ENCODE measurements at places on chromosomes 5 and 9. TPM values are rescaled to one million over a fixed set of nuclear protein-coding genes. Genes with fewer than 3 reads are reported as not detected.

GRCh38 chr5:154727361-154727760, 27.8 kb upstream of the LARP1 start:
- DNase-seq: no peak

DNA sequence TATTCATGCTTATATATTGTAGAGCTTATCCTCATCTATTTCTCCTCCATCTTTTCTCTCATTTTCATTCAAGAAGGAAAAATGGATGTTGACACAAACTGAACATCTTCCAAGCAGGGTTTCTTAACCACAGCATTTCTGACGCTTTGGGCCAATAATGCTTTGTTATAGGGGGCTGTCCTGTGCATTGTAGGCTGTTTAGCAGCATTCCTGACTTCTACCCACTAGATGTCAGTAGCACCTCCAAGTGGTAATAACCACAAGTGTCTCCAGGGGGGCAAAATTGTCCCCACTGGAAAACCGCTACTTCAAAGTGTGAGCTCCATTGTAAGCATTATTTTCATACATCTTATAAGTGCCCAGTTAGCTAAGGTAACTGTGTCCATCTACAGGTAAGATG, 2.6 kb upstream of the TXNDC8 start:
- DNase-seq: no peak

GRCh38 chr5:156893517-156893916, 43.4 kb downstream of the PPP1R2B start:
- no peak for DNase-seq

RNF20 gene
- 70.5 TPM for polyA plus RNA-seq

DNA sequence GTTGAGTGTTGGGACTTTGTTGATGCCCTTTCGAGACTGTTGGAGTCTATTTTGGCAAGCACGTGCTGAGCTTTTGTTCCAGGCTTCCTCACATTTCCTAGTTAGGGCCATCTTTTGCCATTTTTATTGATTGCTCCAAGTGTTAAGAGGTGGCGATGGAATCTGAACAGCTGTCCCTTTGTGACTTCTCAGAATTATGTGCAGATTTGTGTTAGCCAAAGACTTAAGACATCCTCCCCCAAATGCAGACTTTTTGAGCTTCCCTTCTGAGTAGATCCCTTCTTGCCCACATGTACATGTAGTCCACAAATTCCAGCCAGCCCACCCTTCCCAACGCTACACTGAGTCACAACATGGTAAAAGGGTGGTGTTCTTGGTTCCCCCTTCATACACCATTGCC, 59.2 kb downstream of the SPIN1 start:
- DNase-seq: no peak

DNA sequence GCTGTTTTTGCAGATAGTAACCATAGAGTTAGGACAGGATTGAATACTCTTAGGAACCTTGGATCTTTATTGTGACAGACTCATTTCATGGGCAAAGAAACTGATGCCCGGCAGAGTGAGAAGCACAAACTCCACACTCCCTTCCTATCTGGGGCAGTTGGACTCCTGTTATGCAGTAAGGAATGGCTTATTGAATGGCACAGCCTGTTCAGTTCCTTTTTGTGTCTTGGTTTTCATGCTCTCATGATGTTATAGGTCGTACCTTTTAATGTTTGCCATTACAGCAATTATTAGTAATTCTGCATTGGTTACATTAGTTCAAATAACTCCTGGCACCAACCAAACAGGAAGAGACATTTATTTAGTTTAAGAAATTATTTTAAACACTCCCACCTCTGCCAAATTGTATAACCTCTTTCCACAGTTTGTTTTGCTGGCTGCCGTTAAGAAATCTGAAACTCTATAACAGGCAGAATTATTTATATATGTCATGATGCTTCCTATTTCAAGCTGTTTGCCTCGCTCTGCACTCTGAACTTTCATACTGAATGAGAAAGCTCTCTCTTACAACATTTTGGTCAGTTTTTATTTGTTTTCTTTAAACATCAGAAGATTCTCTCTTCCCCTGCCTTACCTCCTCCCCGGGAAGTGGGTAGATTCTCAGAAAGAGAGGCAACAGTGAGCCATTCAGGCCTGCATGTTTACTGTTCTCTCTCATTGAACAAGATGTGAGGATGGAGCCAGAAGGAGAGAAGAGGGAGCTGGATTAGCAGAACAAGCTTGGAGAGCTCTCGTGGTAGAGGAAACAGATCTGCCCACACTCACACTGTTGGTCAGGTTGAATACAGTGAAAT, 144.4 kb downstream of the ARHGEF28 start:
- DNase-seq: no peak

TEX10 gene
- polyA plus RNA-seq: 45.8 TPM

DNA sequence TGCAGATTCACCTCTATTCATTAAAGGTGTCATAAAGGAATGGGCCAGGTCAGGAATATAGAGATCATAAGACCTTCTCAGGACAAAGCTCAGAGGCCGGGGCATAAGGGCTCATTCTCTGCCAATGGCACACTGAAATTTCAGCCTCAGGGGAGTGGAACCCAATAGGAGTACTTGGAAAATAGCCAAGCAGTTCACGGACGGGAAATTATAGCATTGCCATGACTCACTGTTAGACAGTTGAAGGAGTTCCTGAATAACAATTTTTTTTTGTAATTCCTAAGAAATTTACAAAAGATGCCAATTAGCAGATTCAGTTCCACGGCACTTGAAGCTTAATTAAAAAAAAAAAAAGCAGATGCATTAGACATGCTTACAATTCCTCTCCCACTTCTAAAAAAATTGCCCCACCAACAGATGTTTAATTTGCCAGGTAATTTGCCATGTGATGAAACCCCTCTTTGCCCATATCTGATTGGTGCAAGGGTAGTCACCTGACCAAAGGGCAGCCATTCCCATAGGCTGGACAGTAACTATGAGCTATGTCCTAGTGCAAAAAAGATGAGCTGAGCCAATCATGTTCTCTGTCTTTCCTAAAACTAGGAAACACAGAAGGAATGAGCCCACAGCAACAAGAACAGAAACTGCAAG, 58.6 kb downstream of the PTCD2 start:
- DNase-seq: peak; percentile 40

ADAMTS2 gene
- polyA plus RNA-seq: 10.6 TPM

DNA sequence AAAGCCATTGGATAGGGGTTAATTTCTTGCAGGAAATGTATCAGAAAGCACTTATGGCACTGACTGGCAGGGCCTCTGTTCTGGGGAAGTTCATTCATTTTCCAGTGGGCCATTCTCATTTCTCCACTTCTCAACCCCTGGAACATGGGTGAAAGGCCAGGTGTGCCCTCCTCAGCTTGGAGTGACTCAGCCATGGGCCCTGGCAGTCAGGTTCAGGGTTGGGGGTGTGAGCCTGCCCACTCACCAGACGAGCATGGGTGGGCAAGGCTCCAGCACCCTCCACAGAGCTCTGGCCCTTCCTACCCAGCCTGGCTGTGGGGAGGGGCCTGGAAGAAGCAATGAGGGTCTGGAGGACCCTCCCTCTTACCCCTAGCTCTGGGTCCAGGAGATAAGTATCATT, 174.4 kb downstream of the HSPA4 start:
- DNase-seq: no peak

PHYHD1 gene
- polyA plus RNA-seq: 58.7 TPM

- no peak for DNase-seq
Observed at GRCh38 chr9:130768265-130768664, 66.8 kb upstream of the ABL1 start.

LCN15 gene
- 0.06 TPM for polyA plus RNA-seq

EFNA5 gene
- 26.4 TPM for polyA plus RNA-seq

TMCO6 gene
- polyA plus RNA-seq: 16.5 TPM

DNA sequence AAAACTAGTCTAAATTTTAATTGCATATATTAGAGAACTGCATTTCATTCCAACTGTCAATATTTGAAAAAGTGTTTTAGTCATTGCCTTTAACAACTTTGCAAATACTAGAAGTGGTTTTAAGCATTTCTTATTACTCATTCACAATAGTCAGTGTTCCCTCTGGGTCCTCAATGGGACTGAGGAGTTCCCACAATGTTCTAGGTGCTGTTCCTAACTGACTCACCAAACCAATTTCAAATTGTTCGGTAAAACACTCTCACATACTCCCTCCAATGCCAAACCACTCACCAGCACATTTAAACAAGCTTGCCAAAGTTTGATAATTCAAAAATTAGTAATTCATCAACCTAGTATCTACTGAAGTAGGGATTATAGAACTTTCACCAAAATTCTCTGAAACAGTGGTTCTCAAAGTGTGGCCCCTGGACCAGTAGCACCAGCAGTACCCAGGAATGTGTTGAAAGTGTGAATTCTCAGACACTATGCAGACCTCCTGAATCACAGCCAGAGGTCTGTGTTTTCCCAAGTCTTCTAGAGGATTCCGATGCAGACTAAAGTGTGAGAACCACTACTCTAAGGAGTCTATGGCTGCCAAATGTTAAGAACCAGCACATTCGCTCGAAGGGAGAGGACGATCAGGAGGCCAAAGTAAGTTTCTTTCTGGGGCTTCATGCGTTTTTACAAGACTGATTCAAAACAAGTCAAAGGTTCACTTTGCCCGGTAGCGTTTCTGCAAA, 72.8 kb downstream of the APBA1 start:
- no peak for DNase-seq

DNA sequence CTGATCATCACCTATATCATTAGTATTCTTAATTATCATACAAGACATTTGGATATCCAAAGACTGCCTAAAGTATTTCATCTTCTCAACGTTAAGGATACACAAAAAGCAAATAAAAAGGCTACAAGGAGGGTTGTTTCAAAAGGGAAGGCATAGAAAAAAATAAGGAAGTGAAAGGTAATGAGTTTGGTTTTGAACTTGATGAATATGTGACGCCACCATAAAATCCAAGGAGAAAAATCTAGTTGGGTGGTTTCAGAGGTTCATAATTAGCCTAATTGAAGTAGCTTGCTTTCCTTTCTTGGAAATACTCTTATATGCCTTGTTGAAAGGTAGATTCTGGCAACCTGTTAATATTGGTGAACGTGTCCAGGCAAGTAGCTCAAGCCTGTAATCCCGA, 96.1 kb upstream of the SGCD start:
- no peak for DNase-seq

DNA sequence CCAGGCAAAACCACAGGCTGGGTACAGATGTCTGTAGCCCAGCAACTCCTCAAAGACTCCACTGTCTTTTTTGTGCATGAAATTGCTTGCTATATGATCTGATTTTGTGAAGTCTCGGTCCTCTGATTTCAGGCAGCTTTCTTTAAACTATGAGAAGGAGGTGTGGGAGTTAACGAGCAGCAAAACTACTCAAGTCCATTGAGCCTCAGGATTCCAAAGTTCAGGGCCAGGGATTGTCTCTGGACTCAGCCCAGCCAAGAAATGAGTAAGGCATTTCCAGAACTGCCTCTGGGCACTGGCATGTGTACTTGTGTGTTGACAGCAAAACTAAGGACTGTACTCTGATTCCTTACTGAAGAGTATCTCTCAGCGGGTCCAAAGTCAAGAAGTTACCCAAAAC, 53.4 kb upstream of the GLIS3 start:
- DNase-seq: no peak

DNA sequence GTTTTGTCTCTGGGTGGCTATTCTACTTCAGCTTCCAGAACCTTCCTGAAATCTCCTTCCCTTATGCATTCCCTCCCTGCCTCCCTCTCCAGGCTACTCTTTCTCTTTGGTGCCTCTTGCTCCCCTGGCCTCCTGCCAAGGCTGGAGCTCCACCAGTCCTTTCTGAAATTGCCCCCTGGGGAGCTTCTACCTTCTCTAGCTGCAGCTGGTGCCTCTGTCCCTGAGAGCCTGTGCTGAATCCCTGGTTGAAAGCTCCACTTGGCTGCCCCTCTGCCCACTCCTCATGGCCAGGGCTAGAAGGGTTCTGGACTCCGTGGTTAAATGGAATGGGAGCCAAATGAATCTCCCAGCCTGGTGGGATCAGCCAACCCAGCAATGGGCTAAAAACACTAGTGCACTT, 80.1 kb downstream of the COL15A1 start:
- no peak for DNase-seq

- DNase-seq: no peak
Observed at GRCh38 chr9:27939186-27939585, 365.9 kb upstream of the C9orf72 start.

GRCh38 chr5:127236254-127236653, 54.3 kb upstream of the MEGF10 start:
- no peak for DNase-seq

DNA sequence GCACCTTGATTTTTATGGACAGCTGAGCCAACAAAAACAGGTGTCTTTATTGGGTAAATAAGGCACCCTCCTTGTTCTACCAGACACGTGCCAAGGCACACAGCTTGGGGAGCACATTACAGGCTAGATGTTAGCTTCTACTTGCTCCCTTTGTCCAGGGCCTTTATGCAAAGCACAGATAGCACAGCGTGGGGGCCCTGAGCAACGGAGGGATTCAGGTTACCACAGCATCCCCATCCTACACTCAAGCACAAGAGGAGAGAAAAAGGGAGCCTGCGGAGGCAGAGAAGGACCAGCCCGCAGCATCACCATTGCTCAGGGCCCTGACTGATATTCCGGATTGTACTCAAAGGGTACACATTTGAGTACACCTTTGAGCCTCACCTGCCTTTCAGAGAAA, 181.7 kb upstream of the KIF2A start:
- no peak for DNase-seq

SH2D3C gene
- polyA plus RNA-seq: 19.7 TPM

DNA sequence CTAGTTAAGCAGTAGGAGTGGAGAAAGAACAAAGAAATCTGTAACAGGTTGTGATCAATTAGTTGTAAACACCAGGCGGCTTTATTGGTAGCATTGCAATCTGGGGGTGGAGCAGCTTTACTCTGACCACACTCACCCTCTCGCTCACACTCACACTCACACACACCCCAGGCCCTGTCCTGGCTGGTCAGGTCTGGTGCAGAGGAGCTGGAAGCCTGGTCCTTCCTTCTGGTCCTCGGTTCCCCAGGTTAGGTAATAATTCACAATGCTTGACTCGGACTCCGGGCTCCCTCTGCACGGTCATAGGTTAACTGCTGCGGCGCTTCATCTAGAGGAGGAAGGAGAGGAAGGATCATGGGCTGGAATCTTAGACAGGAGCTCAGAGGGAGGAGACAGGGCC, 1.6 kb downstream of the CCL19 start:
- no peak for DNase-seq

- DNase-seq: no peak
Observed at GRCh38 chr9:107905308-107906020, 415.9 kb upstream of the KLF4 start.

- DNase-seq: no peak
Observed at GRCh38 chr5:67346611-67347010, 150.0 kb upstream of the CD180 start.

DNA sequence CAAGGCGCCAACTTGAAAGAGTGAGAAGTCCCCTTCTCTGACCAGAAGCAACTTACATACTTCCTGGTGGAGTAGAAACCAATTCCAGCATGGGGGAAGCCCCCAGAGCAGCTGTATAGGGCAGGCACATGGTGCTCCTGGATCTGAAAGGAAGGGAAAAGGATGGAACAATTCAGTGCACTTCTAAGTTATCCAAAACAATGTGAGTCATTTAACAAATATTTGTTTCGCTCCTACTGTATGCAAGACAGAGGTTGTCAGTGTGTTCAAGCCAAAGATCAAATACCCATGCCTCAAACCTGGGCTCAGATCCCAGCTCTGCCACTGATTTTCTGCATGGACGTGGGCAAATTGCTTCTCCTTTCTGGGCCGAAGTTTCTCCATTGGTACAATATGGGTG, 67.1 kb downstream of the LHX2 start:
- no peak for DNase-seq
